ENCODE measurements at places on chromosomes 5 and 9. TPM values are rescaled to one million over a fixed set of nuclear protein-coding genes. Genes with fewer than 3 reads are reported as not detected.

MBLAC2 gene
- total RNA-seq, result 5.5 TPM

G3BP1 gene
- total RNA-seq, result 239 TPM

OR1N1 gene
- total RNA-seq, result not detected

NUDT12 gene
- total RNA-seq, result 0.27 TPM

PCDHGA11 gene
- total RNA-seq, result 0.32 TPM

FCN2 gene
- not detected for total RNA-seq

ANKRD31 gene
- 0.29 TPM for total RNA-seq

FOXD4L5 gene
- total RNA-seq, result 0.32 TPM

SPINK7 gene
- total RNA-seq, result not detected

CDX1 gene
- not detected for total RNA-seq

FOXD4 gene
- 0.20 TPM for total RNA-seq

STC2 gene
- 8.6 TPM for total RNA-seq

ROPN1L gene
- total RNA-seq, result 3.0 TPM

SLC22A4 gene
- total RNA-seq, result 0.25 TPM

ZFP37 gene
- total RNA-seq, result 0.15 TPM

PCDHA1 gene
- total RNA-seq, result not detected

CCIN gene
- total RNA-seq, result 0.17 TPM

TEK gene
- not detected for total RNA-seq

DIAPH1 gene
- total RNA-seq, result 283 TPM

ANKRD34B gene
- not detected for total RNA-seq

Data from T-helper 1 cell treated with Interleukin-12 subunit alpha and Interleukin-12 subunit beta and Interleukin-4 antibody, amounts not matched to agents 30 ng/mL and 1 ng/mL, for 36 hours (primary cell).